ENCODE measurements at places on chromosomes 7 and 10. TPM values are rescaled to one million over a fixed set of nuclear protein-coding genes. Genes with fewer than 3 reads are reported as not detected.

SNCG gene
- 10.8 TPM for total RNA-seq

ZNF479 gene
- not detected for total RNA-seq

CDHR3 gene
- total RNA-seq, result 0.45 TPM

SSC4D gene
- total RNA-seq, result 0.89 TPM

PRTFDC1 gene
- 8.6 TPM for total RNA-seq

LLCFC1 gene
- total RNA-seq, result not detected

SDK1 gene
- 2.4 TPM for total RNA-seq

MOSPD3 gene
- total RNA-seq, result 13.7 TPM

HOXA3 gene
- 1.3 TPM for total RNA-seq

SEMA4G gene
- 3.1 TPM for total RNA-seq

ZPBP gene
- total RNA-seq, result not detected

CTTNBP2 gene
- total RNA-seq, result 4.5 TPM

MOGAT3 gene
- total RNA-seq, result not detected

ABCC2 gene
- total RNA-seq, result 0.37 TPM

RBP4 gene
- total RNA-seq, result not detected

IMMP2L gene
- 10.4 TPM for total RNA-seq

BTBD16 gene
- total RNA-seq, result 0.17 TPM

ZNF467 gene
- total RNA-seq, result 10.4 TPM

FBXL13 gene
- 1.3 TPM for total RNA-seq

OPN1SW gene
- not detected for total RNA-seq

TFR2 gene
- 0.41 TPM for total RNA-seq

PIK3AP1 gene
- total RNA-seq, result 3.6 TPM

CPN1 gene
- total RNA-seq, result not detected

TRPV6 gene
- not detected for total RNA-seq

PHYHIPL gene
- not detected for total RNA-seq

NME8 gene
- total RNA-seq, result not detected

BMI1 gene
- 36.0 TPM for total RNA-seq

ZNF503 gene
- 14.2 TPM for total RNA-seq

ARMC3 gene
- total RNA-seq, result not detected

PTEN gene
- 74.8 TPM for total RNA-seq

TEX36 gene
- total RNA-seq, result not detected

SEMA3A gene
- 13.1 TPM for total RNA-seq

FAM221A gene
- 4.6 TPM for total RNA-seq

UCN3 gene
- not detected for total RNA-seq

NAT16 gene
- total RNA-seq, result not detected

C10orf95 gene
- total RNA-seq, result not detected

NPC1L1 gene
- total RNA-seq, result not detected

CYP26A1 gene
- not detected for total RNA-seq

BTRC gene
- 33.5 TPM for total RNA-seq

NXPH1 gene
- total RNA-seq, result not detected

WNT2 gene
- total RNA-seq, result 1.6 TPM
